ENCODE measurements at places on chromosomes 12 and 14.

- no peak for DNase-seq
Measured at GRCh38 chr14:38910092-38910491, 192.9 kb downstream of the SEC23A start.

DNA sequence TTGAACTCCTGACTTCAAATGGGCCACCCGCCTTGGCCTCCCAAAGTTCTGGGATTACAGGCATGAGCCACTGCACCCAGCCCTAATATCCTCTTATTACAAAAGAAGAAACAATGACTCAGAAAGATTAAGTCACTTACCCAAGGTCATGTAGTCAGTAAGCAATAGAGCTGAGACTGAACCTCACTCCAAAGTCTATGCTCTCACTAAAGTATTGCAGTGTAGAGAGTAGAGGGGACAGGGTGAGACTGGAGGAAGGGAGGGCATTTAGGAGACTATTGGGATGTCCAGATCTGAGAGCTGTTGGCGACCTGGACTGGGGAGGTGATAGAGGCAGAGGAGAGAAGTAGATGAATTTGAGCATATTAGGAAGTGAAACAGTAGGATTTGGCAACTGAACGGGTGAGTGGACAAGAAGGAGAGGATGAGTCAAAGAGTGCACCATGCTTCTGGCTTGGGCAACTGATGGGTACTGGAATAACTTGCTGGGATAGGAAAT is 11.8 kb downstream of the P2RX7 start:
- no peak for DNase-seq

DNA sequence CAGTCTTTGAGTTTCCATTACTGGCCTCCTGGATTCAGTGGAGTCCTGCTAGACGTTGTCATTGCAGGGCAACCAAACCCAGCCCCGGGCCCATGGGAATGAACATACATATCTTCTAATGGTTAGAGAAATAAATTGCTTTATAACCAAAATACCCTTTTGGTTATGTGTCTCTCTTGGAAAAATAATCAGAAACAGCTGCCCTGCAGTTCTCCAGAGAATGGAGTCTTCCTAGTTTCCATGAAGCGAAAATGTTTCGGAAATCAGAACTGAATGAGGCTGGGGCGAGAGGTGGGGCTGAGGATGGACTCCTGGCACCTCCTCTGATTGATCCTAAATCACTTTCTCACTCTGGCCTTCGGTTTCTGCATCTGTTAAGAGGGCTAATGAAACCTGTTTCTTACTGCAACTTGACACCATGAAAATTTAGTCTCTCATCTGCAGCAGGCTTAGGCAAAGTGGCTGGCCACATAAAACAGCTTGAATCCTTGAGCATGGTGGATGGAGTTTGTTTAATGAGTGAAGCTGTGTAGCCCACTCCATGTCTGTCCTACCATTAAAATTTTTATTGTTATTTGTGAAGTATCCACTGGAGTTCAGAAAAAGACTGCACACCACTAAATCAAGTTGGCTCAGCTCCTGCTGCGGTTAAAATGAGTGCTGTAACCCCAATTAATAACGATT is 198.9 kb downstream of the CACNA1C start:
- DNase-seq = no peak

DNA sequence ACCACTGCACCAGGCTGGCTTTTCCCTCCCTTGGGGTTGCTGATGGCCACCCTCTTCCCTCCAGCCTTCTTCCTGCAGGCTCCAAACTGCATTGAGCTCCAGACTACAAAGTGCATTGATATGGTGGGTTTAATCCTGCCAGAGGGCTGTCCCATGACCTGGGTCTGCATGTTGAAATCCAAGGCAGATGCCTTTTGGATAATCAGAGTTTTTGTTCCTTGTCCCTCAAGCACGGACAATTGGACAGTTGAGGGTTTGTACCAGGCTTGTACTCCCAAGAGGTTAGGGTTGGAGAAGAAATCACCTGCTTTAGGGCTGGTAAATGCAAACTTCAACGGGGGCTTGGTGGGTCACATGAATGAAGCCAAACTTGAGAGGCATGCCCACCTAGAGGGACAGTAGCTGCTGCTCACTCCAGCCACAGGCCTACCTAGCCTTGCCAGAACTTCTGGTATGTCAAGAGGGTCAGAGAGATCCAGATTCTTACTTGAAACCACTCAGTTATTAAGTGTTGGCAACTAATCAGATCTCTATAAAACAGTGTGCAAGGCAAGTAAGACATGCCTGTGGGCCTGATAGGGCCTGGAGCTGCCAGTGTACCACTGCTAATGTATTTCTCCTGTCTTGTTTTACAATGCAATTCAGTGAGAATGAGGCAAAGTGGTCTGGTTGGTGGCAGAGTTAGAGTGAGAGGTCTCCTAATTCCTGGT is 21.7 kb upstream of the KRT83 start:
- DNase-seq = no peak

- no peak for DNase-seq
Measured at GRCh38 chr14:68785534-68786490, 7.1 kb downstream of the ZFP36L1 start.

GRCh38 chr14:61954306-61954705 is 192.1 kb downstream of the SNAPC1 start:
- no peak for DNase-seq

- no peak for DNase-seq
Measured at GRCh38 chr12:19194963-19195362, 65.4 kb downstream of the PLEKHA5 start.

DNA sequence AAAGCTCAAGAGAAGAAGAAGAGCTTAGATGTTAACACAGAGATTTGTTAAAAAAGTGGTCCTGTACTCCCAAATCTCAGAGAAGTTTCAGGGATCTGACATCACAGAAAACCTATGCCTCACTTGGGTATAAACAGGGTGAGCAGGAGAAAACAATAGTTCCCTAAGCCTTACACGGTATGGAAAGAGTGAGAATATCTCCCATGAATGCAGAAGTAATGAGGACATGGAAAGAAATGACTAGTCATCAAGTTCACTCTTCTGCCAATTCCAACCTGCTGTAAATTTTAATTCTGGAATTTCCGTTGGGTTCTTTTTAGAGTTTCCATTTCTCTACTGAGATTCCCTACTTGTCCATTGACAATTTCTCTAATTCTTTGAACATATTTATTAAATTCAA is 6.2 kb upstream of the PTGER2 start:
- DNase-seq = no peak

GRCh38 chr14:79670811-79671210 is 540.5 kb downstream of the DIO2 start:
- DNase-seq = no peak

DNA sequence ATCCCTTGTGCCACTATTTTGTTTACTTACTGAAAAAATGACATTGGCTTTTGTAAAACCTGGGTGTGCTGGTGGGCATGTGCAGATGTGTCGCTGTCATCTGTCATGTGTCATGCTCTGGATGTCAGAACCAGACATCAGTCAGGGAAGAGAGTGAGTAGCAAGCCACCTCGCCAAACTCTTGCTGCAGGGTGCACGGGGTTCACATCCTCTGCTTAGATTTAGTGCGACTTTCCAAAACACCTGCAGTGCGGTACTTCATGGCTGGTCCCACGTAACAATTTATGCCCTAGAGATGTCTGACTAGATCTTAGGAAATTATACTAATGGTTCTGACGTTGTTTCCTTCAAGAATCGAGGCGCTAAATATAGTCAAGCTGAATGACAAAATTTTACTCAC is 106.7 kb downstream of the CRADD start:
- DNase-seq = no peak

DNA sequence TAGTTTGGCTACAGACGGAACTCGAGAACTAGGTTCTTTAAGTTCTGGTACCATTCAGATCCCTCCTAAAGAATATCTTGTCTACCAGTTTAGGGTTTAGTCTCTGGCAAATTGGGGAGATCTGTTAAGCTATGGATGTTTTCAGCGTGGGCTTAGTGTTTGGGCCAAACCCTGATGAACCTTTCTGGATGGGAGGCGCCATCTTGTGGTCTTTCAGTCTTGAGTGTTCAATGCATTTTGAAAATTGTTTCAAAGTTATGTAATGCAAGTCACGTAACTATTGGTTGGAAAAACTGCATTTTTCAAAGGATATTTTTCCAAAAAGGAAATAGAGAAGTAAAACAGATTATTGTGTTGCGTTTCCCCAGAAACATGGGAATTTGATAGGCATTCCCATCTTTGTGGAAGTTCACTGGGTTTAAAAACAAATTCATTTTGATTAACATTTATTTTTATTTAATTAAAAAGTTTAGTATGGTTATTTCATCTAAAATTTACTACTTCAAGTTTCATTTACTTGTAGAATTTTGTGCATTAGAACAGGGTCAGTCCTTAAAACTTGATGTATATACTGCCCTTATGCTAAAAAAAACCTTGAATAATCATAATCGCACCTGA is 169.0 kb downstream of the PRIMA1 start:
- DNase-seq = peak; percentile 4
